Fibroblast of villous mesenchyme (primary cell): ENCODE measurements at places on chromosomes 4 and X. TPM values are rescaled to one million over a fixed set of nuclear protein-coding genes. Genes with fewer than 3 reads are reported as not detected.

DNA sequence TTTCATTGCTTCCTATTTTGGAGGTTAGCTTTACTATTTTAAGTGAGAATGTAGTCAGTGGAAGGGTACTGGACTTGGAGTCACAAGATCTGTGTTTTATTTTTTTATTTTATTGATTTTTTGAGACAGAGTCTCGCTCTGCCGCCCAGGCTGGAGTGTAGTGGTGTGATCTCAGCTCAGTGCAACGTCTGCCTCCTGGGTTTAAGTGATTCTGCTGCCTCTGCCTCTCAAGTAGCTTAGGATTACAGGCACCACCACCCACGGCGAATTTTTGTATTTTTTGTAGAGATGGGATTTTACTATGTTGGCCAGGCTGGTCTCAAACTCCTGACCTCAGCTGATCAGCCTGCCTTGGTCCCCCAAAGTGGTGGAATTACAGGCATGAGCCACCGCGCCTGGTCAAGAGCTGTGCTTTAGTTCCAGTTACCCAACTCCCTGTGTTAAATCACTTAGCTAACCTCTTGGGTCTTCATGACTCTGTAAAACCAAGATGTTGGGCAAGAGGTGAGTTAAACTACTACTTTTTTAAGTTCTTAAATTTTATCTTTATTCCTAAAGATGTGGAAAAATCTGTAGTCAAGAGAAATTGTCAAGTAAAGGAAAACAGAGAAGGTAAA is 11.2 kb downstream of the USP9X start:
- peak; percentile 53 for DNase-seq

- DNase-seq: peak; percentile 2
Observed at GRCh38 chrX:50747471-50747900, 66.5 kb downstream of the SHROOM4 start.

DNA sequence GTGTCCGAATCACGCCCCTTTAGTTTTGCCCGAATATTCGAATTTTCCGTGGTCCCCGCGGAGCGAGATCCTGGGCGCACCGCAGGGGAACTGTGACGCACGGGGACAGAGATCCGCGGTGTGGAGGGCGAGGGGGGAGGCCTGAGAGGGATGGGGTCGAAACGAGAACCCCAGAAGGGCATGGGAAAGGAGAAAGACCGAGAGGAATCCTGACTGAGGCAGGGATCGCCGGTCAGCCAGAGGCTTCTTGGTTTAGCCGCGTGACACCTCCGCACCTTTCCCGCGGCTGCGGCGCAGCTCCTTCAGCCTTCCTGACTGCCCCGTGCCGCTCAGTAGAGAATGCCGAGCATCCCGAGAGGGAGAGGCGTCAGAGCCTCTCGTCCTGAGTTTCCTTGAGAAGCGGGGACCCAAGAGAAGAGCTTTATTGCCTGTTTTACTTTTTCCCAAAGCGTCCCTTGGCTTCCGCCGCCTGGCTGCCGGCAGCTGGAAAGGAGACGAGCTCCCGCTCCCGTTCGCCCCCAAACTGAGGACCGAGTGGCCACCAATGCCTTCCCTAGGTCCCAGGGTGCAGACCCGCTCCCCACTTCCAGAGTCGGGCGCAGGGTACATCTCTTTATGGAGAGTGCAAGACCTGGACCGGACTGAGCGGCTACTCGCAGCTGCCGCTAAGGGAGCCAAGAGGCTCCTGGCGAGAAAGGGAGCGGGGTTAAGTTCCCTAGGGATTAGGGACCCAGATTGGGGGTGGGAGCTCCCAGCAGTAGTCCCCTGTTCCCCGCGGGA is 911 bp upstream of the GPR50 start:
- no peak for DNase-seq

DNA sequence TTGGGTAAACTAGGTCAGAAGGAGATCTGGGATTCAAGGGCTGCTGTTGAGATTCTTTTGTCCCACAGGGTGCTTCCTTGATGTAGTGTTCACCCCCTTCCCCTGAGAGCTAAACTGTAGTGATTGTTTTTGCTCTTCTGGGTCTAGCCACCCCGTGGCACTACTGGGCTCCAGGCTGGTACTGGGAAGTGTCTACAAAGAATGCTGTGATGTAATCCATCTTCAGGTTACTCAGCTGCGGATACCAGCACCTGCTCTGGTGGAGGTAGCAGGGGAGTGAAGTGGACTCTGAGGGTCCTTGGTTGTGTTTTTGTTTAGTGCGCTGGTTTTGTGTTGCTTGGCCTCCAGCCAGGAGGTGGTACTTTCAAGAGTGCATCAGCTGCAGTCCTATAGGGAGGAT is 365.5 kb downstream of the ZNF674 start:
- DNase-seq: no peak

DNA sequence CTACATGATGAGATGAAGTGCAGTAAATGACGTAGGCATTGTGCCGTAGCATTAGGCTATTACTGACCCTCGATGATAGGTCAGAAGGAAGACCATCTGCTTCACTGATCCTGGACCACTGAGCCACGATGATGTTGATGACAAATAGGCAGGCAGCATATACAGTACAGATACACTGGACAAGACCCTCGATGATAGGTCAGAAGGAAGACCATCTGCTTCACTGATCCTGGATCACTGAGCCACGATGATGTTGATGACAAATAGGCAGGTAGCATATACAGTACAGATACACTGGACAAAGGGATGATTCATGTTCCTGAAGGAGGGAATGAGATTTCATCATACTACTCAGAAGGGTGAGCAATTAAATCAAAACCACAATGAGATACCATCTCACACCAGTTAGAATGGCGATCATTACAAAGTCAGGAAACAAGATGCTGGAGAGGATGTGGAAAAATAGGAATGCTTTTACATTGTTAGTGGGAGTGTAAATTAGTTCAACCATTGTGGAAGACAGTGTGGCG is 50.9 kb downstream of the BEND4 start:
- peak; percentile 42 for DNase-seq

DNA sequence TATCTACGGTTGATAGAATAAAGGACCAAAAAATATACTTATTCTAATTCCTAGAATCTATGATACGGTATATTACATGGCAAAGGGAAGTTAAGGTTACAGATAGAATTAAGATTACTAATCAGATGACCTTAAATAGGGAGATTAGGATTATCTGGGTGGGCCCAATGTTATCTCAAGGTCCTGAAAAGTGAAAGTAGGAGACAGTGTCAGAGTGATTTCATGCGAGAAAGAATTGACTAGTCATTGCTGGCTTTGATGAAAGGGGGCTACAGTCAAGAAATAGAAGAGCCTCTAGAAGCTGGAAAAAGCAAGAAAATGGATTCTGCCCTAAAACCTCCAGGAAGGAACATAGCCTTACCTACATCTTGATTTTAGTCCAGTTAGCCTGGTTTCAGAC is 176.9 kb upstream of the PPP1R2C start:
- DNase-seq: no peak

DNA sequence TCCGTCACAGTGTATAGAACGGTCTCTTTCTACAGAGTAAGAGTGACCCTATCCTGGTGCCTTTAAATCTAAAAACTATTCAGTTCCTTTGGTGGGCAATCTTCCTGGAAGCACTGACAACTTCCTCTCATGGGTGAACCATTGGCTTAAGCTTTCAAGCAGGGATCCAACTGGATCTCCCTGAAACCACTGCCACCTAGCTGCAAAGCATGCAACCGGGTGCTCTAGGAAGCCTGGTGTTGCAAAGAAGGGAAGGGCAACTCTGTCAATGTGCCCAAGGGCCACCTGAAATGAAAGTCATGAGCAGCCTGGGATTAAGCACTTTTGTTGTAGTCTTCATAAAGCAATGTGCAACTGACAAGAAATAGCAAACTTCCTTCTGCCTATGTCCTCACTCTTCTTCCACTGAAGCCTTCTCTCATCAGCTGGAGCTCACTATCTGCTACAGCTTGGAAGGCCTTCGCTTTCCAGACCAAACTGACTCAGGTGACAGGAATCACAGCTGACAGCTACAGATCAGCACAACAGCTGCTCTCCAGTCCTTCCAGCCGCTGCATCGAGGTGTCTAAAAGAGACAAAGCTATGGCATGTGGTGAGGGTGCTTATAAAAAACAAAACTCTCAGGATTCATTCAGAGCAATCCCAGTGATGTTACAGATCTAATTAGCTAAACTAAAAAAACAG is 46.1 kb downstream of the SETD7 start:
- DNase-seq: peak; percentile 20

- DNase-seq: no peak
Observed at GRCh38 chr4:81470456-81471297, 1.0 kb downstream of the RASGEF1B start.

GRCh38 chr4:10050261-10050661 is 29.0 kb upstream of the SLC2A9 start:
- no peak for DNase-seq

GRCh38 chrX:29662101-29662500 is 553.3 kb upstream of the MAGEB2 start:
- peak; percentile 65 for DNase-seq

Gene PCDH19
- total RNA-seq: 0.32 and 0.86 TPM in 2 replicates

Gene PHEX
- total RNA-seq: 0.43 and 0.97 TPM in 2 replicates

Gene RASGEF1B
- 0.32 TPM in 1 of 2 replicates, not detected in the other for total RNA-seq

Gene TRIM60
- under 0.01 and 0.32 TPM in 2 replicates for total RNA-seq

Gene ANKRD17
- 53.5 and 80.7 TPM in 2 replicates for total RNA-seq

Gene PIR
- total RNA-seq: 12.9 and 17.7 TPM in 2 replicates

Gene GPRASP2
- 13.5 and 15.5 TPM in 2 replicates for total RNA-seq

Gene MAGEE1
- total RNA-seq: 0.64 and 1.7 TPM in 2 replicates
